ENCODE measurements at places on chromosomes 11 and 22.

DNA sequence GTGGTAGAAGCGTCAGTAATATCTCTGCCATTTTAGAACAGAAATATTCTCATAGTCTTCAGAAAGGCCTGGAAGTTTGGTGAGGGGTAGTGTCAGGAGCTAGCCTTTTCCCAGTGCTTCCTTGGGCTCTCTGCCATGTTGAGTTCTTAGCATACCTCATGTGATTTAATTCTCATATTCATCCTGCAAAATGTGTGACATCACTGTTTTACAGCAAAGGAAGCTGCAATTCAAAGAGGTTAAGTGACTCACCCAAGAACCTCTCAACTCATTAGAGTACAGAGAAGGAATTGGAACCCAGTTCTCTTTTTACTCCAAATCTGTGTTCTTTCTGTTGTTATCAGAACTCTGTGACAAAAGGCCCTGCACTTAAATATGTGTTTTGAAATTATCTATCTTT is 72.1 kb downstream of the RNF169 start:
- DNase-seq, result no peak

DNA sequence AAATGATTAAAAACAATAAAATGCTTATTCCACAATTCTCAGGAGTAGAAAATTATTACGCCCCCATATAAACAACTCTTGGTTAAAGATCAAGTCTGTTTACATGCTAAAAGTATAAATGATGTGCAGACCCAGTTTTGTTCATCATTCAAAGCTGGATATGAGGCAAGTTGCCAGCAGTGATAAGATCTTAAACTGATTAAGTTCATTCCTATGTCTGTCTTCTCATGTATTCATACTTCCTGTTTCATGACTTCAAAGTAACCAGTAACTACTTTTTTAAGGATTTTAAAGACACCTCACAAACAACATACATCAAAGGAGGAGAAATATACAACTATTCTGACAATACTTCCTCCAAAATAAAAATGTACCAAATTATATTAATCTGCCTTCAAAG is 55.0 kb upstream of the ARHGAP32 start:
- no peak for DNase-seq

DNA sequence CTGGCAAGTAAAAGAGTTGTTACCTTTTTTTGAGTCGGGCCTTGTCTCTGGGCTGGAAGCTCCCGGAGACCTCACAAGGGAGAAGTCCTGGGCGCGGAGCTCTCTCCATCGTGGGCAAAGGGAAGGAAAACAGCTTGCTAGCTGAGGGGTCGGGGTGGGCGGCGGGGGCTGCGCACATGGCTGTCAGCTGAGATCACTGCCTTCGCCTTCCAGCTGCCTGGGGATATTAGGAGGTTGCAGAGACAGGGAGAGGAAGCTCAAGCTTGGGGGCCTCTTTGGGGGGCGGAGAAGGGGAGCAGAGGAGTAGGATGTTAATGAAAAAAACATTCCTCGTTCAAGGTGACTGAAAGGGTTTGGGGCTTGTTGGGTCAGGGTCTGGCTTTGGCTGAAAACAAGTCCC is 49.2 kb upstream of the ALX4 start:
- no peak for DNase-seq

- DNase-seq, result no peak
These were observed 42.4 kb downstream of the MTMR3 start for GRCh38 chr22:29925402-29925801.

DNA sequence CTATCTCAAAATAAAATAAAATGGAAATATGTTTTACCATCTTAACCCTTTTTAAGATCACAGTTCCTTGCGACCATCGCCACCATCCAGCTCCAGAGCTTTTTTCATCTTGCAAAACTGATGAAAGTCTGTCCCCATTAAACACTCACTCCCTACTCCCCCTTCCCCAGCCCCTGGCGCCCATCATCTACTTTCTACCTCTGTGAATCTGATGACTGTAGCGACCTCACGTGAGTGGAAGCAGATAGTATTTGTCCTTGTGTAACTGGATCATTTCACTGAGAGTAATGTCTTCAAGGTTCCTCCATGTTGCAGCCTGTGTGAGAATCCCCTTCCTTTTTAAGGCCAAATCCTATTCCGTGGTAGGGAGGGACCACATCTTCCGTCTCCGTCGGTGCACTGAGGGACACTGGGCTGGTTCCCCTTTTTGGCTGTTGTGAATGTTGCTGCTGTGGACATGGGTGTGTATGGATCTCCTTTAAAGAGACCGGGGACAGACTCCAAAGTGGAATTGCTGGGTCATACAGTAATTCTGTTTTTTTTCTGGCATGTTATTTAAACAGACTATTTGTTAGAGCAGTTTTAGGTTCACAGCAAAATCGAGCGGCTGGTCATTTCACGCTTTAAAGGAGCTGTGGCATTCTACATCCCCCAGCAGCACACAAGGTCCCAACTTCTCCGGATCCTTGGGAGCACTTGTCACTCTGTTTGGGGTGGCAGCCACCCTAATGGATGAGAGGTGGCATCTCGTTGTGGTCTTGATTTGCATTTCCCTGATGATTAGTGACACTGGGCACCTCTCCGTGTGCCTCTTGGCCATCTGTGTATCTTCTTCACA is 120.0 kb downstream of the KCNQ1 start:
- DNase-seq, result no peak

DNA sequence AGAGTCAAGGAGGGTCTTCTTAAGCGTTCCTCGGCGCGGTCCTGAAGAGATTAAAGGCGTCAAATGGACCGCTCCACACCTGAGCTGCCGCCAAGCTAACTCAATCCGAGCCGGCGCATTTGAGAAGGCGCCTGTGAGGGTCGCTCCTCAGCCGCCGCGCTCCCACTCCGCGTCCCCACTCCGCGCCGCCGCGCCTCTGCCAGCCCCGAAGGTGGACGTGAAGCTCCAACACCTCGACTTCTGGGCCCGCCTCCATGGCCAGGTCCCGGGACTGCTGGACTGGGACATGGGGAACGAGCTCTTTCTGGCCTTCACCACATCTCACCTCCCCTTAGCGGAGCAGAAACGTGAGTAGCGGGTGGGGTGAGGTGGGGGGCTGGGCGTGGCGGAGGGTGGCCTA is at the start of gene FOXR1:
Gene FOXR1 (plus strand): TSS at position 116 of the 400 bp plus-strand sequence. CDS start 171 bp downstream, at position 287.
- DNase-seq, result no peak

DNA sequence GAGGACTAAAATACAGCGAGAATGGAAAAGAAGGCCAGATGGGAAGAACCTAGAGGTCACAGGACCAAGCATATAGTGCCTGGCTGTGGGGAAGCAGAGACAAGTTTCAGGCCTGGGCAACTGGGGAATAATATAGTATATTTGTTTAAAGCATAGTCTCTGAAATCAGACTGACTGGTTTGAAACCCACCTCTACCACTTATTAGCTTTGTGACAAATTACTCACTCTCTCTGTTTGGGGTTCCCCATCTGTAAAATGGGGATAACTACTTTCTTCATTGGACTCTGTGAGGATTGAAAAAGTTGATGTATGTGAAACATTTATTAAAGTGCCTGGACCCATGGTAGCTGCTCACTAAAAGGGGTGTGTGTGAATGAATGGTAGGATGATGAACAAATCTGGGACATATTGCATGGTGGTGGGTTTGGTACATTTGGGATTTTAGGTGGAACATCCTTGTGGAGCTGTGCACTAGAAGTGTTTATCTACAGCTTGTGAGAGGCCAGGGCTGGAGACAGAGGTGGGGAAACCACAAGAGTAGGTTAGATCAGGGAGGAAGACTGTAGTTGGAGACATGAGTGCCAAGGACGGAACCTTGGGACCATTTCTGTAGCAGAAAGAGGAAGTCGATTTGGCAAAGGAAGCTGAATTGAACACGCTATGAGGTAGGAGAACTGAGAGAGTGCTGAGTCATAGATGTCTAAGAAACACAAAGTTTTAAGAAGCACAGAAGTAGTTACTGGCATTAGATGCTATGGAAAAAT is 52.6 kb downstream of the SWAP70 start:
- DNase-seq, result no peak

DNA sequence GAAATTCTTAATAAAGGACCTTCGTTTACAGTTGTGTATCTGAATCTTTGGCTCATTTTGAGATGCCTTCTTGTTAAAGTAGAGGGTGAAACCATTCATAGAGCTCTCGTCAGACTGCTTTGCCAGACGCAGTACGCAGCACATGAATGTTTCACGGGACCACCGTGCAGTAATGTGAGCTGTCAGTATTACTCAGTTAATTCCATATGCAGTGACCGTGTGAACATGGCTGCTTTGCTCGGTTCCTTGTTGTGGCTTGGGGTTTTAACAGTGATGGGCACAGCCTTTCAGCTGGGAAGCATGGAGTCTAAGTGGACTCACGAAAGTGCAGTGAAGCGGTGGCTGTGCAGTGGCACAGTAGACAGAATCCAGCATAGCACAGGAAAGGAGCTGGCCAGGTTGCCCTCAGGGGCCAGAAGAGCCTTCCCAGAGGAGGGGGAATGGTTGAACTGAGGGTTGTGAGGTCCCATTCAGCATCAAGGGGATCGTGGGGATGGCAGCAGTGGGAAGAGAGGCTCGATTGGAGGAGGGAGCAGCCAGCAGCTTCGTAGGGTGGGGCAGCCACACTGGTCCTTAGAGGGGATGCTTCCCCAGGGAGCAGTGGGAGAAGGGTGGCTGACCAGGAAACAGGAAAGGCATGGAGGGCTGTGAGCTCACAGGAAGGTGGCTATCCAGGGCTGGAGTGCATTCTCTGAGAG is 31.4 kb downstream of the PPFIA1 start:
- DNase-seq, result no peak

GRCh38 chr11:130390071-130390758 is 38.2 kb downstream of the ADAMTS8 start:
- DNase-seq, result no peak

- no peak for DNase-seq
These were observed at the start of gene MRGPRF for GRCh38 chr11:69013009-69013951. TSS of gene MRGPRF (minus strand) at chr11:69013246. CDS start at chr11:69009901, 3,345 bp downstream.
